ENCODE measurements at places on chromosomes 2 and 18.

DNA sequence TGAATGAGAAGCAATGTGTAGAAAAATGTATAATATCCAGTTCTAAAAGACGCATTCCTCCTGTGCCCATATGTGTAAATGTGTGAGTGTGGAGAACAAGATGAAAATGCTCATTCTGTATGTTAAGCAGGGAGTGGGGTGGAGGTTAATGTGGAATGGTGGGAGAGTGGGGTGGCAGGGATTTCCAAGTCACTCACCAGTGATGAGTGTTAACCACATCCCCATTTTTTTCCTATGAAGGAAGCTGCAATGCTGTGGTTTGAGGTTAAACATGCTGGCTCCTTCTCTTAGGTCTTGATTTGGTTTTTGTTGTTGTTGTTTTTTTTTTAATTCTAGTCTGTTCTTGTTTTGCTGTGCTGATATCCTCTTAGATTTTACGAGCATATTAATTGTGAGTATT is 169.4 kb downstream of the NEDD4L start:
- no peak for DNase-seq

DNA sequence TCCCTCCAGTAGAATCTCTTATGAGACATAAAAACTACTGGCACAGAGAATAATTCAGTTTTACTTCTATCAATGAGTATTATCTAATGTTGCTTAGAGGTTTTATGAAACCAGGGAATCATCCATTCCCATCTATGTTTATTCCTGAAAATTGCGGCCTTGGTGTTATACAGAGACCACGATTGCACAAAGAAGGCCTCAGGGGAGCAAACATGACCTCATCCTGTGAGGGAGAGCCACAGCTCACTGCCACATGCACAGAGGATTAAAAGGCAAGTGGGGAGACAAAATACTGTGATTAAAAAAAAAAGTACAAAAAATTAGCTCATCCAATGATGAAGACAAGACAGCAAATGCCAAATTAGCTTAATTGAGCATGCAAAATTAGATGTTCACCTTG is 111.8 kb upstream of the SLC35G4 start:
- DNase-seq, result no peak

GRCh38 chr2:208033701-208034502 is 8.6 kb upstream of the PLEKHM3 start:
- peak; percentile 3 for DNase-seq

DNA sequence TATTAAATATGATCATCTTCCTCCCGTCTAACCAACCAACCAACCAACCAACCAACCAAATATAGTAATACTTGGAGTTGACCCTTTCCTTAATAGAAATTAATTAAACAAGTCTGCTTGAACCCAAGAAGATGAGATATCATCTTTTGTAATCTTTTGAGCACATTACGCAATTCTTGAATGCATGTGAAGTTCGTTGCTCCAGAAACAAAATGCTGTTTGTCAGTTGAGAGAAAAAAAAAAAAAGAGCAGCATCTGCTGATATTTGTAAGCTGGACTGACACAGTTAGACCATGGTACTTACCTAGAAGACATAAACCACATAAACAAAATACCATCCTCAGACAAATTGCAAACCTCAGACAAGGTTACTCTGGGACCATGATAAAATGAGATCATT is 9.2 kb upstream of the SERPINB2 start:
- no peak for DNase-seq

Data from NCI-H1092 treated with DMSO at 0.1 percent for 48 hours (cell line).